BJ (cell line): ENCODE measurements at places on chromosomes 7 and 10. TPM values are rescaled to one million over a fixed set of nuclear protein-coding genes. Genes with fewer than 3 reads are reported as not detected.

DNA sequence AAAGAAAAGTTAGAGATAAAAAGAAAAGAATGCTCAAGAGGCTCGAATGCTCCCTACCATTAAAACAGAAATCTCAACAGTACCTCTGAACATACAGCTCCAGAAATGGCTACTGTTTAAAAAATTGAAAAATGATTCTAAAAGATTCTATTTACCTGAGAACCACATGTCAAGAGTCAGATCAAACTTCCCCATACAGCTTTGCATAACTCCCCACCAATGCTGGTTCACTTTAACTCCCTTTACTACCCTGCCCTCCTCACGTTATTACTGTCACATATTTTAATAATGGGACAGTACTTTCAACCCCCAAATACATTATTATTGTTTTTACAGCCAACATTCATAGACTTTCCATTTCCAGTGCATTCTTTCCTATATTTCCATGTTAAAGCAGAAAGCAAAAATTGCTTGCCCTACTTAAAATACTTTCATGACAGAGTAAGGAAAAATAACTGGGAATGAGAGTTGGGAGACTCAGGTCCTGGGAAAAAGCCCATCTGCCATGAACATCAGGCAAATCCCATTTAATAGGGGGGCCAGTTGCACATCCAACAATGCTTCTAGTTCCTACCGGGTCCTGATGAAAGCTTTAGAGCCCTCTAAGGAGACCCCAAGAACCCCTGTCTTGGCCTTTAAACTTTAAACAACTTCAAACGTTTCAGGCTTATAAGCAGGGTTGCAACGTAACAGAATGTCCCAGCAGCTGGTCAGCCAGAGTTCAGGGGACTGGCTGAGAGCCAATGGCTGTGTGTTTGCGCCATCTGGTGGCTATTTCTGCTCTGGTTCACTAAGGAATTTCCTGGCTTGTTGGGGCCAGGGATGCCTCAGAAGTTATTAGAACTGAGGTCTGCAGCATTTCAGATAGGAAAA lies 247.4 kb downstream of the ELMO1 start:
- DNase-seq: no peak

ATOH7 gene
- polyA plus RNA-seq: 0.05 TPM in 1 of 2 replicates, not detected in the other

DNA sequence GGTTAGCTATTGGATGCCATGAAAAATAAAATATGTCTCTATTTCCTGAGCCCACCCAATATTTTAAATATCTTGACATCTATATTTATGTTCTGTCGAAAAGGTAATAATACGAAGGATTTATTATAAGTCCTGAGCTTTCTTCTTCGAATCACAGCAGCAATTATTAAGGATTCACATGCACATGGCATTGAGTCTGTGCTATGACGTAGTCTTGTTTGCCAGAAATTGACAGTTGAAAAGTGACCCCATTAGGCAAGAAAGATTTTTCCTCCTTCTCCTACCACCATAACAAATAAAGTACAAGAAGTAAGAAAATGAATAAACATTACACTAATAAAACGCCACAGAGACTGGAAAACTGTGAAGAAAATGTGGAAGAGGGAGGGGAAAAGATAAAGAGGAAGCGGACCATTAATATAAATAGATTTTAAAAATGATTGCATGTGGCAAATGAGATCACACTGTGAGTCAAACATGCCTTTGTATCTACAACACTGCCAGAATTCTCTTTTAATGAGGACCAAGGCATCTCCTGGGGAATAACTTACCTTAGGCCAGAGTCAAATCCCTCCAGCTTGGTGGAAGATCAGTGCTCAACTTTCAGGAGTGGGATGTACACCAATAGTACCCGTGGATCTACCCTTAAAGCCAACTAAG lies 21.6 kb downstream of the FZD1 start:
- no peak for DNase-seq

GRCh38 chr10:122911889-122912484 lies 1.6 kb downstream of the FAM24A start:
- DNase-seq: no peak

DNA sequence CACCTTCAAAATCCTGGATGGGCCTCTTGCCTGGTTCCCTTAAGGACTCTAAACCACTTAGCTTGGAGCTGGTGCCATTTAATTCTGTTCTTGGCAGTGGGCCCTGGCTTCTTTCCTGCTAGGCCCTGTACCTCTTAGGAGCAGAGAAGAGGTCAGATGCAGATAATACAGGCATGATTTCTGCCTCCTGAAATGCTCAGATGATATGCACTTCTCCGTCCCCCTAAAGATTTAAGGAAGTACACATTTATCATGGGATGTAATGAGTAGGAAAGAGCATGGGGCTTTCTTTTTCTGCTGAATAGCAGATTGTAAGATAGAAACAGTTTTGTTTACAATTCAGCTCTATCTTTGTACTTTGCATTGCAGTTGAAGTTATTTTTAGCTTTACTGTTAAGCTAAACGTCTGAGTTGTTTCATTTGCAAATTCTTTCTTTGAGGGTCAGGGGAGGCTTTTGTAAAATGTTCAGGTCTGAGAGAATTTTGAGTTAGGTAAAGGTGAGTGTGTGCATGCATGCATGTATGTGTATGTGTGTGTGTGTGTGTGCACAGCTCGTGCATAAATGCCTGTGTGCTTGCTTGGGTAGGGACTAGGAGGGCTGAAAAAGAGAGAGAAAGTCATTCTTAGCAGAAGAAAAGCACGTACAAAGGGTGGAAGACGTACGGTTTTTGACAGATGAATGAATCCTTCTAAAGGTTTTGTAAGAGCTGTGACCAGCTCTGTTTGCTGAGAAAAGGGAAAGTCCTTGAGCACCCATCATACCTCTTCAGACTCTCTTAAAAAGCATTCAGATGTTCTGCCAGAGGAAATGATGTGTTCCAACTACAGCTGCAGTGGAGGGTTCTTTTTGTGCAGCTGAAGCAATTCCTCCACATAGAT lies 364.2 kb downstream of the AUTS2 start:
- no peak for DNase-seq
